ENCODE measurements at places on chromosomes 1 and 21.

DNA sequence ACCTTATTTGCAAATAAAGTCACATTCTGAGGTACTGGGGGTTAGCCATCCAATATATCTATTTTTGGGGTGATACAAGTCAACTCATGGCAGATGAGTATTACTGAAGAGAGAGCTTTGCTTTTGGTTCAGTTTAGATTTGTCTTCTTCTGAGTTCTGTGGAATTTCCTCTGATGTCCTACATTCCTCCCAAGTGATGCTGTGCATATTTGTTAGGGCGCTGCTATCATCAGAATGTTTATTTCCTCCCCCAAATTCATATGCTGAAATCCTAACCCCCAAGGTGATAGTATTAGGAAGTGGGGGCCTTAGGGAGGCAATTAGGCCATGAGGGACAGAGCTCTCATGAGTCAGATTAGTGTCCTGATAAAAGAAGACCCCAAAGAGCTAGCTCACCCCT lies 96.2 kb upstream of the WLS start:
- DNase-seq: no peak

DNA sequence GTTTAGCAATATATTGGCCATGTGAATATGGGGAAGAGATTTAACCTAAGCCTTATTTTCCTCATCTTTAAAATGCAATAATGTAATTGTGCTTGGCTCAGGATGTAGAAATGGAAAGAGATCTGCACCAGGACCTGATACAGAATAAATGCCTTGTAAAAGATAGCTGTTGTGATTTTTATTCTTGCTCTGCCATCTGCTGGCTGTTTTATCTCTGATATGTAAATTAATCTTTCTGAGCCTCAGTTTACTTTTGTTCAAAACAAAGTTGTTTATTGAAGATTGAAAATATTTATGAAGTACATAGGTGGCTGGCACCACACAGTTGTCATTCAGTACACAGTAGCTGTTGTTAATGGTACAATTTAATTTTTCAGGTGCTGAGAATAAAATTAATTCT lies 21.9 kb downstream of the ZYG11B start:
- no peak for DNase-seq

DNA sequence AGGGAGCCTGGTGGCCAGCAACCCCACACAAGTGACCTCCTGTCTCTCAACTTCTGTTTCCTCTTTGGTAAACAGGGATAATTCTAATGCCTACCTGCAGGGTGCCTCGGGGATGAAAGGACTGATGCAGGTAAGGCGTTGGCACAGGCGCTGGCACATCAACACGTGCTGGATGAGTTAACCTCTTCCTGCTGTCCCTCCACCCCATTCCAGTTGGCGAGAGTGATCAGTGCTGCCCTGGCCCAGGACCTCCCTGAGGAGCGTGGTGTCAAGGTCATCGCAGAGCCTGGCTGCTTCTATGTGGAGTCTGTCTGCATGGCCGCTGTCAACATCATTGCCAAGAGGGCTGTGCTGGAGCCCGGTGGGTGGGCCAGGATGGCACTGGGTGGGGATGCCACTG lies 69.1 kb upstream of the TINAGL1 start:
- DNase-seq: no peak

DNA sequence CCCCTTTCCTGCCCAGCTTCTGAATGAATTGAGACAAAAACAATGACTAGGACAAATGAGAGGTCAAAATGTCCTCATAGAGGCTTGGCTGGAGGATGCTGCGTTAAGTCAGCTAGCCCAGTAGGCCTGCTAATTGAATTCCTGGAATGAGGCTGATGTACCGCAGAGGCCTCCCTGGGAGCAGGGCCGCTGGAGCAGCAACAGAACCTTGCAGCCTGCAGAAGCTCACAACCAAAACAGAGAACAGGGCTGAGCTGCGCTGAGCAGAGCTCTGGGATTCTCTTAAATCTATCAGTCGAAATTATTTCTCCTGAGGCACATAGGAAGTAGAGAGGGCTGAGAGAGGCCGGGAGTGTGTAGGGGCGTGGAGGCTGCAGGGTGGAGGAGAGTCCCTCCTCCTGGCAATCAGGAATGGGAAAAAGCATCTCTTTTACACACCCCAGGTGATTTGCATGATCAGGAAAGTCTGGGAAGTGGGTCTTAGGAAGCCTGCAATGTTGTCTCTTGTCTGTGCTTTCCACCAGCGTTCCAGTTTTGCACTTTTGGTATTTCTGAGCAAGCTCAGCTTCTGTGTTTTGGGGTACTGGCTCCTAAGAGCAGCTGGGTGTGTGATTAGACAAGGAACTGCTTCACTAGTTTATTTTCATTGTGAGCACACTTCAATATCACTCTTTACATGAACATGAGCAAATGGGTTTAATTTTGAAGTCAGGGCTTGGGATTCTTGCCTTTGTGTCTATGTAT lies 66.5 kb downstream of the RYR2 start:
- no peak for DNase-seq

DNA sequence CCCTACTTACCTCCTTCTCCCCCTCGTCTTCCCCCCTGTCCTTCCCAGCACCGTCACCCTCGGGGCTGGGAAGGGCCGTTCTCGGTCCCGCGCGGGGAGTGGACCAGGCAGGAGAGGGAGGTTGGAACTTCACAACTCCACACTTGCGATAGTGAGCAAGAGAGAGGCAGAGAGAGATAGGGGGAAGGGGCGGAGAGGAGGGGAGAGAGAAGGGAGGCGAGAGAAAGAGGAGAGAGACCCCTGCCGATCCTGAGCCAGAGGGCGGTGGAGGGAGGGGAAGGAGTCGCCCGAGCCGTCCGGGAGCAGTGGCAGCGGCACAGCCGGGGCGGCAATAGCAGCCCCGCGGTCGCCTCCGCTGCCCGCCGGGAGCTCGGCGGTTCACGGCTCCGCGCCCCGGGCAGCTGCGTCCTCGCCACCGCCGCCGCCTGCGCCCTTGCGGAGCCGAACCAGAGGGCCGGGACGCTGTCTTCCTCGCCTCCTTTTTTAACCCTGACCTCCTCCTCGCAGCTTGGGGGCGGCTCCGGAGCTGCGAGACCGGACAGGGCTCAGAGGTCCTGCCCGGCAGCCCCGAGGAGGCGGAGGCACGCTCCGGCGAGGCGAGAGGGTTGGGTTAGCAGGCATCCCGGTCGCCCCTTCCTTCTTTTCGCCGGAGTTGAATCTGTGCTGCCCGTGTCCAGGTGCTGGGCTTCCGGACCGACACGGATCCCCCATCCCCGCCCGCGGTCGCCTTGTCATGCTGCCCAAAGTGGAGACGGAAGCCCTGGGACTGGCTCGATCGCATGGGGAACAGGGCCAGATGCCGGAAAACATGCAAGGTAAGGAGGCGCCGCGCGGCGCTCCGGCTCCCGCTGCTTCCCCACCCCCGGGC lies 11.7 kb downstream of the NR5A2 start:
- DNase-seq: no peak

Data from stimulated activated CD8-positive, alpha-beta memory T cell treated with anti-CD3 and anti-CD28 coated beads, Interleukin-7, amount 100 ng/mL, for 48 hours (primary cell).